ENCODE measurements at places on chromosomes 7 and 10. TPM values are rescaled to one million over a fixed set of nuclear protein-coding genes. Genes with fewer than 3 reads are reported as not detected.

OR6B1 gene
- total RNA-seq = not detected

PCDH15 gene
- not detected for total RNA-seq

PDE1C gene
- not detected for total RNA-seq

CXCL12 gene
- total RNA-seq = not detected

SEMA3E gene
- not detected for total RNA-seq

AKR1D1 gene
- not detected for total RNA-seq

AGFG2 gene
- total RNA-seq = 60.9 TPM

C10orf62 gene
- total RNA-seq = not detected

GIMAP6 gene
- 28.9 TPM for total RNA-seq

AVPI1 gene
- 1.7 TPM for total RNA-seq

DNA sequence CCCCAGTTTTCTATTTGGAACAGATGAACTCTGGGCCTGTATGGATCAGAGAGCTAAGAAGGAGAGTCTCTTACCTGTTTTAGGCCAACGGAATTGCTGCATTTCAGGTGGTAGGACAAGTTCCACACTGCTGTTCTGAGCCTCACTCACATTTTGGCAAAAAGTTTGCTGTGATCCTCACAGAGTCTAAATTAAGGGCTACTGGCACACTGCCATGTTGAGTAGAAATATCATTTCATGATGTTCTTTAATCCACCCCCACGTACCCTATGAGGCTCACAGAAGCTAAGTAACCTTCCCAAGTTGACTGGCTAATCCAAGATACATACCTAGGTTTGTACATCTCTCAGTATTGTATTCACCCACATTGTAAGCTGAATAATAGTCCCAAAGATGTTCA lies 447.2 kb downstream of the INHBA start:
- DNase-seq = no peak

DNA sequence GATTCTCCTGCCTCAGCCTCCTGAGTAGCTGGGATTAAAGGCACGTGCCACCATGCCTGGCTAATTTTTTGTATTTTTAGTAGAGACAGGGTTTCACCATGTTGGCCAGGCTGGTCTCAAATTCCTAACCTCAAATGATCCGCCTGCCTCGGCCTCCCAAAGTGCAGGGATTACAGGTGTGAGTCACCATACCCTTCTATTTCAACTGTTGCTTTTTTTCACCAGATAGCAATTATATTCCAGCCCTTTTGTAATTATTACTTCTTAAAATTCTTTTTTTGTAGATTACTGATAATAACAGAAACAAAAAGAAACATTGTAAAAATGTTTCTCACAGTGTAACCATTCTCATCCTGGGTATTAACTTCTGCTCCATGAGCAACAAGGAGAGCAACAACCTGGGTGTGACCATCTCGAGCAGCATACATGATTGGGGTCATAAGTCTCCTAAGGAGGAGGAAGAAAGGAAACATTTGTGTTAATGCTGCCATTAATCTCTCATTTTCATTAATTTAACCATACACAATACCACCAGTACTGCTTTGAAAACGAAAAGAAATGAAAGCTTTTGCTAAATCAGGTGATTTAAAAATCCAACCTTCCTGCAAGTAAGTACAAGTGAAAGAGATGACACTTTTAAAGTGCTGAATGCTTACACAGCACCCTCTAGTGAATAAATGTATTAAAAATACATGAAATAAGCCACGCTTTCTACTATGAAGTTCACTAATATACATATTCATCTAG lies 41.8 kb downstream of the ASZ1 start:
- DNase-seq = no peak

GRCh38 chr10:93947524-93947923 lies 46.2 kb upstream of the PLCE1 start:
- DNase-seq = no peak

- DNase-seq = no peak
Observed at GRCh38 chr10:79178614-79179163, 109.9 kb downstream of the ZMIZ1 start.

GRCh38 chr7:121563177-121563576 lies 167.1 kb upstream of the FAM3C start:
- no peak for DNase-seq

GRCh38 chr7:20470726-20471125 lies 140.0 kb downstream of the ITGB8 start:
- DNase-seq = no peak

DNA sequence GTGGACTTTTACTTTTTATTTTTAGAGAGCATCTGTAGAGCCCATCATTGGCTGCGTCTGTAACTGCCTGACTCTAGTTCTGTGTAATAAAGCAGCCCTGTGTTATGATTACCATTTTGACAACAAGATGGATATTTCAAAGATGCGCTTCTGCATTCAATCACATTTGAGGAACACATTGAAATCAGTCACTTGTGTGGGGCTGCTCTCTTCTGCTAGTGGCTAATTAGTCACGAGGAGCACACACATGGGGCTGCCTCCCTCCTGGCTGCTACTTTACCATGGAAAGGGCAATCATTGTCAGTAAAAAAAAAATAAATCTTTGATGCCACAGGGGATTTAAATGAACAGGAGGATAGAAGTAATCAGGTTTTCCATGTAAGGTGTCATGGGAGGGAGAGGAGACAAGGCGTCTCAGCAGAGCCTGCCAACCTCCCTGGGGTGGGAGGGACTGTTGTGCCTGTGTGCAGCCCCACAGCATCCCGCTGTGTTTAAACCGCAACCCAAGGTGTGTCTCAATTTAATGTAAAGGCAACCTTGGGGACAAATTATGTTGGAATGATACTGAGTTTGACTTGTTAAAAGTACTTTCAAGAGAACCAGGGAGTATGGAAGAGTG lies 205.2 kb upstream of the COBL start:
- no peak for DNase-seq

DNA sequence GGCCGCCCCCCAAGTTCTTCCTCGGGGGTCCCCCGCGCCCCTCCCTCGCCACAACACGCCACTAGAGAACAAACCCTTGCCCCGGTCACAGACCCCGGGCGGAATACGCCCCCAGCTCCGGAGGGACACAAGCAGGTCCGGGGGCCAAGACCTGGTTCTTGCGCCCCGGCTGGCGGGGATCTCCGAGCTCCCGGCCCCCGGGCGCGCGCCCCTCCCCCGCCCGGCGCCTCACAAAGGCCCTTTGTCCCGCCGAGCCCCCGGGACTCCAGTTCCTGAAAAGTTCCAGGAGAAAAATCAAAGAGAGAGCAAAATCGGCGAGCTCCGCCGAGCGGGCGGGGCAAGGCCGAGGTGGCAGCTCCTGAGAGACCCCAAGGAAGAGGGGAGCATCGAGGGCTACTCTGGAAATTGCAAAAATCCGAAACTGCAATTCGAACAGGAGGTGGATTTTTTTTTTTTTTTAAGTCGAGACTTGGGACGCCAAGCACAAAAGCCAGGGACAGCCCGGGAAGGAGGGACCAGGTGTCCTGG lies 4.0 kb downstream of the TNRC18 start:
- DNase-seq = no peak

GRCh38 chr7:27922907-27923641 lies 183.1 kb downstream of the TAX1BP1 start:
- DNase-seq = no peak

DNA sequence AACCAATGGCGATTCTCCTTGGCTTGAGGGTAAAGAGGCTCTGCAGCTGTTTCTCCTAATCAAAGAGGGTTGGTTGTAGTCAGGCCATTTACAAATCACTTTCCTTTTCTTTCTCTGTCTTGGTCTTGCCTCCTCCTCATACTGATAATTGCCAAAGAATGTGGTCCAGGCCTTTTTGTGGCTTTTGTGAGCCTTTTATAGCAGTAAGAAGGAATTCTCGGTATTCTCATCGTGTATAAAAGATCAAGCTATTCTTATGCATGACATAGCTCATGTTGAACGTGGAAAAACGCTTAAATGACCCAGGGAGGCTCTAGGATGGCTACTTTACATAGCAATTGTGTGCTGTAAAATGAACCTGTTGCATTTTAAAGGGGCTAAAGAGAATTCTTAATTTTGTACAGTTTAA lies 62.6 kb downstream of the RBM20 start:
- no peak for DNase-seq

DNA sequence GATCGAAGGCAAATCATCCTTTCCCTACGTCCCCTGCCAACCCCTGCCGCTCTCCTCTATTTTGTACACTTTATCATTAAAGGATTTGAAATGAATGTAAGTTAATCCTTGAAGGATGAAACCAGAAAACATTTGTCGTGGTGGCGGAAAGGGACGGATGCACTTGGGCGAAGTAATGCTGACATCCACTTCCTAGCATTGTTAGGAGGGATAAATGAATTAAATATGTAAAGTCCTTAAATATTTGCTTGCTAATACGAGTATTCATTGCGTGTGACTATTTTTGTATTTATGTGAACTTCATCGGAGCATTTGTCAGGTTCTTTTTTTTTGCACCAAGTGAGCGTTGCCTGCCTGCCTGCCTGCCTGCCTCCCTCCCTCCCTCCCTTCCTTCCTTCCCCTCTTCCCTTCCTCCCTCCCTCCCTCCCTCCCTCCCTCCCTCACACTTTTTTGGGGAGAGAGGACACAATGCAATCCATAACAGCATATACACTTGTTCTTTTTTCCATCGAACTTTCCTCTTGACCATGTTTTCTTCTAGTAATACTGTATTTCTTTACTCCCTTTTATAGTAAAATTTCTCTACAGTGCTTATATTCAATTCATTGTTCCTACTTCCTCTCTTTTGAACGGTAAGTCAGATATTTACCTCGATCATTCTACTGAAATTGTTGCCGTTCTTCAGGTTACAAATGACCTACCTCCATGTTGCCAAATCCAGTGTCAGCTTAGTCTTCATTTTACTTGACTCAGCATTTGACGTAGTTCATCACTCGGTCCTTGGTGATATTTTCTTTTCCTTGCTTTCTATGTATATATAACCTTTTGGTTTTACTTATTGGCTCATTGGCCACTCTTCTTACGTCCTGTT lies 831 bp downstream of the CCDC7 start:
- no peak for DNase-seq

GRCh38 chr7:32447218-32447617 lies 43.0 kb downstream of the LSM5 start:
- DNase-seq = no peak

DNA sequence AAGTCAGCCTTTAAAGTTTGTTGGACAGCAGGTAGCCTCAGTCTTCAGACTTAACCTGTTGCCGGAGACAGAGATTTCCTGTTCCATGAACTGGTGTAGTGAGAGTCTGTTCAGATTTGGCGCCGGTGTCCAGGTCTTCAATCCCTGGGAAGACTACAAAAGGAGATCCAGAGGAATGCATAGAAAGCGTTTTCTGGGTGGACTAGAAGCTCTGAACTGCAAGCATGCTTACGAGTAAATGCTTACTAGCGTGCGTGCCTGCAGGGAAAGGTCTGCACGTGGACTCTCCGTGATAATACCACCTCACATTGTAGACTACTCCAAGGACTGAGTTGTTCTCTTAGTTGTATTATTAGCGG lies 878 bp downstream of the GLRX3 start:
- no peak for DNase-seq

- DNase-seq = no peak
Observed at GRCh38 chr10:70592746-70593512, 9.6 kb downstream of the PRF1 start.

GRCh38 chr10:114009281-114009996 lies 34.2 kb upstream of the ADRB1 start:
- DNase-seq = no peak

GRCh38 chr10:45557275-45557905 lies 115.2 kb downstream of the ZFAND4 start:
- peak; percentile 30 for DNase-seq

DNA sequence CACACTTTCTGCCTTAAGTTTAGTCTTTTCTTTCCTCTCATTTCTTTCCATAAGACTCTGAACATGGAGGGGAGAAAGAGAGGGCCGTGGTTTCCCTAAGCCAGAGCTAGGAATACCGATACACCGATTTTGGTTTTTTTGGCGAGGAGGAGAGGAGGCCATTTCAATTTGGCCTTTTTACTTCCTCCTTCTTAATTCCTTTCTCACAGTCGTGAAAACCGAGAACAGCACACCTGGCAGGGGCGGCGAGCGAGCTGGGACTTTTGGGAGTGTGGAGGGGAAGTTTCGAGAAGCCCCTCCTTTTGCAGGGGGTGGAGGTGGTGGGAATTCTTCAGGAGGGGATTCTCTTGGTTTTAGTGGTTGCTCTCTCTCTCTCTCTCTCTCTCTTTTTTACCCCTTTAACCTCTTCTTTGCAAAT lies 6.2 kb downstream of the GATA3 start:
- peak; percentile 20 for DNase-seq

GRCh38 chr7:106450716-106451115 lies 165.9 kb upstream of the NAMPT start:
- DNase-seq = no peak

GRCh38 chr7:126700807-126701604 lies 551.7 kb downstream of the GRM8 start:
- peak; percentile 82 for DNase-seq

DNA sequence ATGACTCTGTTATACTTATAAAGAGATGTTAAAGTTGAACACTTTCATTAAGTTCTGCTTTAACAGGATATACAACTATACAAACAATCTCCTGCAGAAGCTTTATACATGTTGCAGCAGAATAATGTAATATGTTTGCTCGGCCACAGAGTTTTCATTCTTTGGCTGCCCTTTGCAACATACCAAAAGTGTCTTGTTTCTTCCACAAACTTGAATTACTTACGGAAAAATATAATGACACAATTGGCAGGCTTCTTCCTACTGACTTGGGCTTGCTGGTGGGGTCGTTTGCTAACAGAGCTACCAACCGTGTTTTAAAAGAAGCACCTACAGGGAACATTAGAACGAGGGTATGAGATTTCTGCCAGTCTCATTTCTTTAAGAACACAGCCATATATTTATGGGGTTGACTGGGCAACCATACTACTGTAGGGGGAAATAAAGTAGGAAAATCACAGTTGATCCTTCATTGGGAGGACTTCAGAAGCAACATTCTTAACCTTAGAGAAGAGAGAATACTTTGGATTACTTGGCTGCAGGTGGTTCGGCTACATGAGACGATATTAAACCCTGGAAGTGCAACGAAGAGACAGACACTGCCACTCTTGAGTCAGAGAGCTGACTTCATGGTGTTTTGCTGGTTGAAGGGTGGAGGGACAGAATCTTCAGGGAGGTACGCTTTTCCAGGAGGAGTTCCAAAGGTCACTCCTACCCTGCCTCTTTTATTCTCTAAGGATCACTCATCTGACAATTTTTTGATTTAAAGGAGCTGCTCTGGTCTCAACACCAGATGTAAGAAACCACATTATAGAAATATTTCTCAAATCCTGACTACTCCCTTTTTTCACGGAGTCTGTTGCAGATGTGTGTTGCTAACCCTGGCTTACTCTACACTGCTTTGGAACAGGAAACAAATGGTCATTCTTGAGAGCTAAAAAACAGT lies 123.9 kb downstream of the SEMA3C start:
- DNase-seq = no peak

DNA sequence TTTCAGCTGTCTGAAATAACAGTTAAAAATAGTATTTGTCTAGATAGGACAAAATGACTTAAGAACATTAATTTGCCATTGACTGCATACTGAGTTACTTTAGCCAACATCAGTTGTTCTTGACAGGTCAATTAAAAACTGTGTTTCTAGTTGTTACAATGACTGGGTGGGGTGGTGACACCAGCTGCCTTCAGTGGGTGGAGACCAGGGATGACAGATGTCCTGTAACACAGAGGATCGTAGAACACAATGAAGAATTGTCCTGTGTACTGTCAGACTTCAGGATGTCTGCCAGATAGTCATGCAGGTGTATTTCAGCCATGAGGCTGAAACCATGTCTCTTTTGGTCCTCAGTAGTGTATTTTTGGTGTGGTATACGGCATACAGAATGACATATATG lies 24.4 kb downstream of the TRUB1 start:
- no peak for DNase-seq
